Ovary (tissue), 10 donors: ENCODE measurements at places on chromosomes 1 and 21. TPM values are rescaled to one million over a fixed set of nuclear protein-coding genes. Genes with fewer than 3 reads are reported as not detected.

Gene ZNF644
- total RNA-seq: 56.6 TPM

Gene OLFM3
- not detected for total RNA-seq

Gene LIN28A
- total RNA-seq: not detected

Gene RGS8
- total RNA-seq: 0.22 TPM

Gene CLCA4
- not detected for total RNA-seq

Gene FAM72D
- total RNA-seq: not detected

Gene MRAP
- not detected for total RNA-seq

DNA sequence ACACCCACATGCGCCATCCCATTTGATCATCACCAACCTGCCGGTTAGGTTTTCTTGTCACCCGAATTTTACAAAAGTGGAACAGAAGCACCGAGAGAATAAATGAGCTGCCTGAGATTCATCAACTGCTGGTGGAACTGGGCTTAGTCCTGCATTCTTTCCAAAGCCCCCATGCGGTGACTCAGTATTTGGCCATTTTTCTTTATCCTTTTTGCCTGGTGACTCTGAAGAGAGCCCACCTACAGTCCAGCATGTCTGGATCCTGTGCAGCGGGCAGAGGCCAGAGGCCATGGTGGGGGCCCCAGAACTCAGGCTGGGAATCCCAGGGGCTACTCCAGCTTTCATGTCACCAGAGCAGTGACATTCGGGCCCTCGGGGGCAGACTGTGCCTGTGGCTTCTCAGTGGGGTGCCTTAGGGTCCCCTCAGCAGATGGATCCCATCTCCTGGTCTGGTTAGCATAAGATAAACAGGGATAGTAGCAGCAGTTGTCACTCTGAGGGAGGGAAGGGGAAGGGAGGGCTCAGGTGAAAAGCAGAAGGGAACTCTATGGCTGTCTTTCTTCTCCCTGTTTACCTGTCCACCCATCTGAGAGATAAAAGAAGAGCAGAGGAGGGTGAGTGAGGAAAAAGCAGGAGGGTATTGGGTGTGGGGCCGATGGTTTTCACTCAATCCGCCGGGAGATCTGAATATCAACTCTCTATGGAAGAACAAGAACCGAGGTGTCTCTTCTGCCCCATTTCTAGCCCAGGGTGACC, 63.2 kb downstream of the KIF26B start:
- no peak for DNase-seq
- no peaks in the 10 kb centered on the region for H3K4me1 ChIP-seq
- H3K4me3 ChIP-seq: no peak overlapping the region
- H3K27me3 ChIP-seq: no peaks in the 10 kb centered on the region
- H3K27ac ChIP-seq: no peak overlapping the region

DNA sequence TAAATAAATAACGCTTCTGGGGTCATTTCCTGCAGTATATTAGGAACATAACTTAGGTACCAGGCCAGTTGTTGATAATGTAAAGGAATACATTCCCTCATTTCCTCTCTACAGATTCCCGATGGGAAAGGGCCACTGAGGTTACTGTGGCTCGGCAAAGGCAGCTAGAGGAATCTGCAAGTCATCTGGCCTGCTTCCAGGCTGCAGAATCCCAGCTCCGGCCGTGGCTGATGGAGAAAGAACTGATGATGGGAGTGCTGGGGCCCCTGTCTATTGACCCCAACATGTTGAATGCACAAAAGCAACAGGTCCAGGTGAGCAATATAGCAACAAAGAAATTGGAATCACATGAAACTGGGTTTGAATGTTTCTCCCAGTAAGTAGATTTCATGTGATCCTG, 109.6 kb upstream of the BMP8A start:
- no peaks in the 10 kb centered on the region for H3K27me3 ChIP-seq
- H3K4me3 ChIP-seq: no peak overlapping the region
- DNase-seq: no peak
- H3K27ac ChIP-seq: no peak overlapping the region

- H3K27me3 ChIP-seq: no peaks in the 10 kb centered on the region
- H3K4me1 ChIP-seq: no peaks in the 10 kb centered on the region
- H3K36me3 ChIP-seq: no peaks in the 10 kb centered on the region
- no peak overlapping the region for H3K4me3 ChIP-seq
Measured at GRCh38 chr1:11357276-11357675, 84.3 kb downstream of the UBIAD1 start.

DNA sequence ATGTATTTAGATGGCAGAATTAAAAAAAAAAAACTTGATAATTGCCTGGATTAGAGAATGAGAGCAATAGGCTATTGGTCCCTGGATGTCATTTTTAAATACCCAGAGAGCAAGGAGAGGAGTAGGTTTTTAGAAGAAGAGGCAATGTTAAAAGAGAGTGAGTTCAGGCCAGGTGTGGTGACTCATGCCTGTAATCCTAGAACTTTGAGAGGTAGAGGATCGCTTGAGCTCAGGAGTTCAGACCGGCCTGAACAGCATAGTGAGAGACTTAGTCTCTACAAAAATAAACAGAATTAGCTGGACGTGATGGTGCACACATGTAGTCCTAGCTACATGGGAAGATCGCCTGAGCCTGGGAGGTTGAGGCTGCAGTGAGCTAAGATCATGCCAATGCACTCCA, 15.9 kb upstream of the MUTYH start:
- H3K4me3 ChIP-seq: no peak overlapping the region
- DNase-seq: no peak
- no peaks in the 10 kb centered on the region for H3K36me3 ChIP-seq
- no peak overlapping the region for H3K27ac ChIP-seq
- no peaks in the 10 kb centered on the region for H3K27me3 ChIP-seq

GRCh38 chr1:110506541-110506940, 12.4 kb downstream of the KCNA10 start:
- DNase-seq: no peak
- H3K27ac ChIP-seq: no peak overlapping the region
- H3K36me3 ChIP-seq: no peaks in the 10 kb centered on the region
- H3K4me3 ChIP-seq: no peak overlapping the region
- H3K27me3 ChIP-seq: no peaks in the 10 kb centered on the region

GRCh38 chr1:72431810-72432209, 149.5 kb upstream of the NEGR1 start:
- H3K4me3 ChIP-seq: no peak overlapping the region
- no peaks in the 10 kb centered on the region for H3K4me1 ChIP-seq
- no peaks in the 10 kb centered on the region for H3K27me3 ChIP-seq
- no peaks in the 10 kb centered on the region for H3K36me3 ChIP-seq
- DNase-seq: no peak

DNA sequence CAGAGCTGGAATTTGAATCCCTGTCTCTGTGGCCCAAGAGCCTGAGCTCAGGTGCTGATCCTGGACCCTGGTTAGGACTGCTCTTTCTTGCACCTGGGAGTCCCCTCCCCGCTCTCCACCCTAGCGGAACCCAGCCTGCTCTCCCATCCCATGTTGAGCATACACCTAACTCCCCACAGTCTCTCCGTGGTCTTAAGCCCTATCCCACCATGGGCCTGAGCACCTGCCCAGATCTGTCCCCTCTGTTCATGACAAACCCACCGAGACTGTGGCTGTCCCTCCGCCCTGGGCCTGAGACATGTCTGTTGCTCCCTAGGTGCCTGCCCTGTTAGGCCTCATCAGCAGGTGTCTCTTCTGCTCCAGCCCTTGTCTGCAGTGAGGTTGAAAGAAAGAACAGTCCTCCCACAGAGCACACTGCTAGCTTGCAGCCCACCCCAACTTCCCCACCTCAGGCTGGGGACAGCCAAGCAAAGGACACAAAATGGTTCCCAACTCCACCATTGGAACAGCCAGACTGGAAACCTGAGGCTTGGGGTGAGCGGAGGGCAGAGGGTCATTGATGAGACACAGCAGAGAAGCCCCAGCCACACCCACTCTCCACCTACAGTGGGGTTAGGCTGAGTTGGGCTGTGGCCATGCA, 118.5 kb downstream of the MATN1 start:
- H3K4me3 ChIP-seq: no peak overlapping the region
- no peaks in the 10 kb centered on the region for H3K36me3 ChIP-seq
- DNase-seq: no peak
- H3K4me1 ChIP-seq: no peaks in the 10 kb centered on the region
- no peak overlapping the region for H3K27ac ChIP-seq
- H3K27me3 ChIP-seq: no peaks in the 10 kb centered on the region

DNA sequence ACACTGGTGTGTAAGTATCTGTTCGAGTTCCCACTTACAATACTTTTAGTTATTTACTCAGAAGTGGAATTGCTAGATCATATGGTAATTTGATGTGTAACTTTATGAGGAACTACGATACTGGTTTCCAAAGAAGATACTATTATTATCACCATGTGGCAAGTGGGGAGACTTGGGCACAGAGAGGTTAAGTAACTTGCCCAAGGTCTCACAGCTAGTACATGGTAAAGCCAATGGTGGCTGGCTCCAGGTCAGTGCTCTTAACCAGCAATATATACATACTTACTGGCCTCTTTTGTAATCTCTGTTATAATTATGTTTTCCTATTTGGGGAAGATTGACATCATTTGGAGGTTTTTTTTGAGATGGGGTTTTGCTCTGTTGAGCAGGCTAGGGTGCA, 138.9 kb upstream of the HNRNPU start:
- H3K27ac ChIP-seq: no peak overlapping the region
- peaks cover 3% of the 10 kb centered on the region for H3K4me1 ChIP-seq
- no peak for DNase-seq
- no peaks in the 10 kb centered on the region for H3K27me3 ChIP-seq
- no peak overlapping the region for H3K4me3 ChIP-seq

DNA sequence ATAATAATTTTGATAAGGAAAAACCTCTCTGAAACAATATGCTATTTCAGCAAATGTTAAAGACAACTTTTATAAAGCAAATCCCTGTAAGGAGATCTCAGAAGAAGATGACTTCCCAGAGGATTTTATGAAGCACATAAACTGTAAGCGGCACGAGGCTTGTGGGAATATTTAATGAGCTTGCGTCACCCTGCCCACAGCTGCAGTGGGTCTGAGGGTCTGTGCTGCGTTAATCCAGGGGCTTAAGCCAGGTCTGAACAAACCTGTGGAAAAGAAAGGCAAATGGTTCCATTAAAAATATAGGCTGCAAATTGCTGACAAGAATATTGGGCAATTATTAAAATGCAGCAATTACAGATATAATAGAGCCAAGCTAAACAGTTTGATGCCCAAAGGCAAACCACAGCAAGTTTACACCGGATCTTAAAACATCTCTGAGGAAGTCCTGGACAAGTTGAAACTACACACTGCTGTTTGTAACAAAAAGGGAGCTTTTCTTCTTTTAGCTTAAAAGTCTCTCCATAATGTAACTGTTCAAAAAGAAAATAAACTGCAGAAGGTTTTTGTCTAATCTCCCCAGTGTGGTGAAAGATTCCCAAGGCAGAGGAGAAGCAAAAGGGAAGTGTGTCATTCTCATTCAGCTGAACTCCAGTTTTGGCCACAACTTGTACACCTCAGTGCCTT, 21.8 kb downstream of the TGFBR3 start:
- no peak overlapping the region for H3K4me3 ChIP-seq
- H3K36me3 ChIP-seq: no peaks in the 10 kb centered on the region
- no peak for DNase-seq
- no peak overlapping the region for H3K27ac ChIP-seq

GRCh38 chr1:231976231-231976630, 349.6 kb downstream of the DISC1 start:
- no peaks in the 10 kb centered on the region for H3K27me3 ChIP-seq
- H3K27ac ChIP-seq: no peak overlapping the region
- no peaks in the 10 kb centered on the region for H3K4me1 ChIP-seq
- H3K4me3 ChIP-seq: no peak overlapping the region

GRCh38 chr1:106889059-106889458, 167.4 kb upstream of the PRMT6 start:
- H3K27me3 ChIP-seq: no peaks in the 10 kb centered on the region
- H3K27ac ChIP-seq: no peak overlapping the region
- no peaks in the 10 kb centered on the region for H3K4me1 ChIP-seq
- DNase-seq: no peak
- no peaks in the 10 kb centered on the region for H3K36me3 ChIP-seq

- no peak overlapping the region for H3K27ac ChIP-seq
- DNase-seq: no peak
- no peak overlapping the region for H3K4me3 ChIP-seq
Measured at GRCh38 chr1:65105596-65105995, 42.4 kb upstream of the AK4 start.

- H3K27me3 ChIP-seq: no peaks in the 10 kb centered on the region
- H3K27ac ChIP-seq: no peak overlapping the region
- peaks cover 2% of the 10 kb centered on the region for H3K4me1 ChIP-seq
- no peak for DNase-seq
- H3K4me3 ChIP-seq: no peak overlapping the region
Measured at GRCh38 chr1:154987326-154987725, 4.2 kb downstream of the FLAD1 start.

DNA sequence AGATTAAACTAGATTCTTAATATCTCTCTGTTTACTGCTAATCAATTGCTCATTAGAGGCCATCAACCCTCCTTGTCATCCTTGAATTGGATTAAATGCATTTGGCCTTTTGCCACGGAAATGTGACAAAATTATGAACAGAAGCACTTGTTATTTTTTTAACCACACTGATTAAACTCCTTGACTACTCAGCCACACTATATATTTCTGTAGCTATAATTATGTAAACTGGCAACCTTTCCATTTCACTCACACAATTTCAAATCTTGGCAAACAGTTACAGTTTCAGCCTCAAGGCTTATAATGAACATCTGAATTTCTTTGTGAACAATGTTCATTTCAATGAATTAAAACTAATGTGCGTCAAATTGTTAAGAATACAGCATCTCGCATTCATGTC, 10.1 kb downstream of the ADAMTS5 start:
- H3K36me3 ChIP-seq: no peaks in the 10 kb centered on the region

DNA sequence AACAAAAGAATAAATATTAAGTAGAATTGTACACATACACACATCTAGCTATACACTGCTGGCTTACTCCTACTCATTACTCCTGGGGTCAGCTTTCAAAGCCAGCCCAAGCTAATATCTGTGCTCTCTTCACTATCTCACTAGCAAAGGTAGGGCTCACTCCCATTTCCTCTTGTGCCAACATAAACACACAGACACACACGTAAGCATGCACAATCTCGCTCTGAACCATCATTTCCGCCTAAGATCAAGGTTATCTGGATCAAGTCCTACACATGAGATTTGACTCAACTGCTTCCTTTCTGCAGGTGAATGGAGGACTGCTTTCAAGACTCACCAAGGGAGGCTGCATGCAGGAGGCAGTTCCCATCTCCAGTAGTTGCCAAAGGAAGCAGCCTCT, 28.8 kb upstream of the MTMR11 start:
- H3K36me3 ChIP-seq: no peaks in the 10 kb centered on the region
- H3K4me1 ChIP-seq: peaks cover 7% of the 10 kb centered on the region
- DNase-seq: no peak
- H3K27me3 ChIP-seq: no peaks in the 10 kb centered on the region

DNA sequence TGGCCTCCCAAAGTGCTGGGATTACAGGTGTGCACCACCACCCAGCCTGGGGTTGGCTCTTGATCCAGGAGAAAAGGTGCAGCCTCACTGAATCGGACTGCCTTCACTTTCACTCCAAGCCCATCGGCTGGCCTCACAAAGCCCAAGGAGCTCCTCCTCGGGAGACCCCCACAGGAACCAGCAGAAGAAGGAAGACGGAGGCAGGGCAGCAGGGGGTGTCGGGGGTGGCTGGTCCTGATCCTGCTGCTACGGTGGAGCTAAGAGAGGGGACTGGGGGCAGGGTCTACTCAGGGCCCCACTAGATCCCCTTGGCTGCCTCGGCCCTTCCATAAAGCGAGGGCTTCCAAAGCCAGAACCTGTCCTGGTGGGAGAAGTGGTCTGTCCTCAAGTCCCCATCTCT, 93.9 kb downstream of the STUM start:
- no peaks in the 10 kb centered on the region for H3K27me3 ChIP-seq
- no peak overlapping the region for H3K4me3 ChIP-seq
- no peak for DNase-seq
- H3K4me1 ChIP-seq: peaks cover 13% of the 10 kb centered on the region
